PC-9 (cell line): ENCODE measurements at places on chromosomes 2 and 18. TPM values are rescaled to one million over a fixed set of nuclear protein-coding genes. Genes with fewer than 3 reads are reported as not detected.

The HOXD9 gene
- total RNA-seq: not detected in 2 replicates

The ERFE gene
- 9.7 and 18.3 TPM in 2 replicates for total RNA-seq

The PEX13 gene
- total RNA-seq: 28.4 and 32.4 TPM in 2 replicates

The BOLL gene
- total RNA-seq: not detected in 2 replicates

The LINC00305 gene
- total RNA-seq: not detected in 2 replicates

The HOXD1 gene
- total RNA-seq: not detected in 2 replicates

The SLC9A2 gene
- total RNA-seq: 13.4 and 17.0 TPM in 2 replicates

The ICA1L gene
- total RNA-seq: 0.20 TPM in 1 of 2 replicates, not detected in the other

The NCKAP5 gene
- total RNA-seq: not detected in 2 replicates

The PROKR1 gene
- not detected in 2 replicates for total RNA-seq
